ENCODE measurements at places on chromosomes 5 and 9.
A peak's percentile ranks its signal among the peaks of the same experiment; 100 is the strongest.

GRCh38 chr5:109483395-109483971 is 73.7 kb upstream of the PJA2 start:
- no peak for DNase-seq

GRCh38 chr9:120383611-120383998 is 196.4 kb downstream of the CDK5RAP2 start:
- no peak for DNase-seq

GRCh38 chr5:154176181-154176580 is 14.4 kb upstream of the GALNT10 start:
- peak; percentile 56 for DNase-seq

GRCh38 chr5:55894135-55894534 is 43.0 kb downstream of the IL31RA start:
- DNase-seq = no peak

DNA sequence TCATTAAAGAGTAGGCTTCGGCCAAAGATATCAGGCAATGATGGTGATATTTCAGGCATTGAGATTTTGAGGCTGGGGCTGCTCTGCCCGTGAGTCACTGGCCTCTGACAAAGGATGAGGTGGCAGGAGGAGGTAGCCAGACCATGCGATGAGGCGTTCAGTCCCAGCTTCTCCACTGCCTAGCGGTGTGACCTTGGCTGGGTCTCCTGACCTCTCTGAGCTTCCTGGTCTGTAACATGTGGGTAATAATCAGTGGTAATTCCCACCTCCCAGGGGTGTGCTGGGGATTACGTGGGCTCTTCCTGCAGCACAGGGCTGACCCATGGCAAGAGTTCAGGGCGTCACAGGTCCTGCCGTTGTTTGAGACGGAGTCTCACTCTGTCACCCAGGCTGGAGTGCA is 73.2 kb upstream of the RAPGEF1 start:
- no peak for DNase-seq
